ENCODE measurements at places on chromosomes 5 and 9.

DNA sequence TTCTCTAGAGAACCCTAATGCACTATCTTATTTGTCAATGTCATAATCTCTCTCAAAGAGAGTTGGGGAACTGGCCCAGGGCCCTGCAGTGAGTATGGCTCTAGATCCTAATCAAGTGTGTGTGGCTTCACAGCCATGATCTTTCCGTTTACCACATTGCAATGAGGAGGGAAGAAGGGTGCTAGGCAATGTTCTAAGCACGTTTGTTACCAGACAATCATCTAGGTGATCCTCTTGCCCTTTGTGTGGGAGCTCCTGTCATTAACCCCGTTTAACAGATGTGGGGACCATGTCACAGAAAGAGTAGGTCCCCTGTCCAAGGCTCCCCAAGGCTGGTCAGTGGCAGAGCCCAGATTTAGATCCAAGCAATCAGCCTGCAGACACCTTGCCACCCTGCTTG, 128.2 kb upstream of the IRX4 start:
- DNase-seq, result no peak

- no peak for DNase-seq
These were observed 20.4 kb downstream of the NXNL2 start for GRCh38 chr9:88555268-88555980.

DNA sequence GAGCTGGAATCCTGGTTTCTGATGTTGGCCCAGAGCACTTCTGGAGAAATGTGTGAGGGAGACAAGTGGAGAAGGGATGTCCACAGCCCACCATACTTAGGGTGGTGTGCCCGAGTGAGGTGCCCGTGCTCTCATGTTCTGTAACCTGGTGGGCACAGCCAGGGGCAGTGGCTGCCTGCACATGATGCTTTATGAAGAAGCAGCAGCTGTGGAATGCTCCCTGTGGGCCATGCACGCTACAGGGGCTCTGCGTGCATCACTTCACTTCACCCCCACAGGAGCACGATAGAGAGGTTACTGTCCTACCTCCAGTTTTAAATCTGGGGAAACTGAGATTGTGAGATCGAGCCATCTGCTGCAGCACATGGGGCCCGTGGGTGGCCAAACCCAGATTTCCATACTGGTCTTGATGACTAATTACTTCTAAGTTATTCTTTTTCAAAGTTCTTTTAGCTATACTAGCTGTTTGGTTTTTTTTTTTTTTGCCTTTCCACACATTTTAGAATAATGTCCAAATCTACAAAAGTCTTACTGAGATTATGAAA, 441.6 kb downstream of the GADD45G start:
- DNase-seq, result no peak

- no peak for DNase-seq
These were observed 48.2 kb downstream of the OTP start for GRCh38 chr5:77590347-77590746.

GRCh38 chr9:20331095-20331685, 291.1 kb downstream of the MLLT3 start:
- no peak for DNase-seq

DNA sequence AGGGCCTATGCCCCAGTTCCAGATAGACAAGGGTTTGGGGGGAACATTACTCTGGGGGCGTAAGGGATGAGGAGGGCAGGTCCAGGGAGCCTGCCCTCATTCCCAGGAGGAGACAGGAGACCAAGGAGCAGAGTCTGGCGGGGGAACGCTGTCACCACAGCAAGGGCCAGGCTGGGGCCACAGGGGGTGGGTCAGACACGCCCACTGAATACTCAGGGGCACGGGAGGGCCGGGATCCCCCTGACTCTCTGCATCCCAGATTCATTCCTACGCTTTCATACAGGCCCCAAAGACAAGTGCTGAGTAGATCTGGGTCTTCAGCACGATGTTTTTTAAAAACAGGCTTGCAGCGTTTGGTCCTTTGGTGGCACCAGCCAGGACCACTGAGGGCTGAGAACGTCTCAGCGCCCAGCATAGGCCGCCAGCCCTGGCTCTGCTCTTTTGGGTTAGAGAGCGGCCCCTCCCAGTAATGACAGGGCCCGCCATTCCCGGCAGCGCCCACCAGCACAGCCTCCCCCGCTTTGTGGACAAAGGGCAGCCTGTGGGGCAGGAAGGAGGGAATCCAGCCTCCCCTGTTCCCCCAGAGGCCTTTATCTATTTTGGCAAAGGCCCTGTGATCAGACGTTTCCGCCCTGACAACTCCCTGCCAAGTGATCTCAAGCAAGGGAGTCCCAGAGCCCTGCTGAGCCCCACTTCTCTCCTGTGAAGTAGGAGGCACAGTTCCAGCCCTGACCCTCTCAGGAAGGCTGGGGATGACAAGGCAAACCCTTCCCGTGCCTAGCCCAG, 24.9 kb downstream of the NEK6 start:
- no peak for DNase-seq

All from activated CD4-positive, CD25-positive, alpha-beta regulatory T cell (primary cell).